ENCODE measurements at places on chromosomes 1 and 21.
A peak's percentile ranks its signal among the peaks of the same experiment; 100 is the strongest.

GRCh38 chr1:43872280-43872679, 61.3 kb upstream of the ARTN start:
- DNase-seq: no peak

GRCh38 chr1:12487520-12487919, 130.5 kb downstream of the DHRS3 start:
- no peak for DNase-seq

GRCh38 chr1:182304218-182304617, 87.4 kb downstream of the GLUL start:
- DNase-seq: no peak

GRCh38 chr1:157104598-157105293, 5.1 kb upstream of the ETV3L start:
- DNase-seq: no peak

- no peak for DNase-seq
These were observed 49.0 kb downstream of the OBSCN start for GRCh38 chr1:228256626-228257375.

DNA sequence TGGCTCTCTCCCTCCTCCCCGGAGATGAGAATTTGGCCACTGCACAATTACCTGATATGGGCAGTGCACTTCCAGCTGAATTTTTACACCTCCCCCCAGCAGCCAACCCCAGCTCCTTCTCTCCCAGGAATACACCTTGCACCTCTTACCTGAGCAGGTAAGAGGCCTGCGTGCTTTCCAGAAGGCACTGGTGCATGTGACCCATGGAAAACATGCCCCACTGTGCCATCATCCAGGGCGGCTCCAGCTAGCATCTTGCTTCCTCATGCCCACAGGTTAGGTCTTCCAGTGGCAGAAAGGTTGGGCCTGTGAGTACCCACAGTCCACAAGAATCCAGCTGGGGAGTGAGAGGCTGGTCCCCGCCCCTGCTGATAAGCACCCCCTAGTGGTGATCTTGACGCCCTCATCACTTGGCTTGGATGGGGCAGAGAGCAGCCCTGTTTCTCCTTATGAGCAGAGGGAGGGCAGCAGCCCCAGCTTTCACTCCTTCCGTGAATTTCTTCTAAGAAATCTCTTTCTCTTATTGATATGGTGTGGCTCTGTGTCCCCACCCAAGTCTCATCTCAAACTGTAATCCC, 57.8 kb downstream of the EDARADD start:
- DNase-seq: no peak

DNA sequence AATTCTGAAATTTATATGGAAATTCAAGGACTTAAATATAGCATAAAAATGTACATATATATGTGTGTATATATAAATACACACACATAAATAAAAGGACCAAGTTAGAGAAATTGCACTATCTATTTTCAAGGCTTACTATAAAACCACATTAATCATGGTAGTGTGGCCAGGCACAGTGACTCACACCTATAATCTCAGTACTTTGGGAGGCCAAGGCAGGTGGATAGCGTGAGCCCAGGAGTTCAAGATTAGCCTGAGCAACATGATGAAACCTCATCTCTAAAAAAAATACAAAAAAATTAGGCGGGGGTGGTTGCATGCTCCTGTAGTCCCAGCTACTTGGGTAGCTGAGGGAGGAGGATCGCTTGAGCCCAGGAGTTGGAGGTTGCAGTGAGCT, 171.4 kb upstream of the GORAB start:
- DNase-seq: no peak

DNA sequence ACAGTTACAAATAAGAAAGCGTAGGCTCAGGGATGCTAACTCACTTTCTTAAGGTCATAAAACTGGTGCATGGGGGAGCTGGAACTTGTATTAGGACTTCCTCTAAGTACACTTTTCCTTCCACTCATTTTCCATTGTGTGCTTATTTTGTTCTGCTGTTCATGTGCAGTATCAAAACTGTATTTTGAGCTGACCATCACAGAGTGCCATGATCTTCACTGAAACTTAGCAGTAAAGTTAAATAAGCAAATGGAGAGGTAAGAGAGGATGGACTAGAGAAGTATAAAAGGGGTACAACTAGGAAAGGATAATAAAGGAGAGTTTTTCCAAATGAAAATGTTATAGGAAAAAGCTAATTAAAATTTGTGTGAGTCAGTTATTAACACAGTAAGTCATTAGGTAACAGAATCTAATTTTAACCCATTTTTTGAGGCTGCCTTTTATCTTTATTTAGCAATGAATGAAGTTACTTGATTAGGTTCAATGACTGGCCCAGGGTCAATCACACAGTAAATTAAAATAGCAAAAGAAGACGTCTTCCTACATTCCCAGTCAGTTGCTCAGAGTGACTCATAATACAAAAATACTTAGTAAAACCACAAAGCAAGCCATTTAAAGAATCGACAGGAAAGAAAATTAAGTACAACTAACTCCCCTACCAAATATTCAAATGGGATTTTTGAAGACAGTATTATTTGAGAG, 165.8 kb upstream of the C1orf105 start:
- no peak for DNase-seq

DNA sequence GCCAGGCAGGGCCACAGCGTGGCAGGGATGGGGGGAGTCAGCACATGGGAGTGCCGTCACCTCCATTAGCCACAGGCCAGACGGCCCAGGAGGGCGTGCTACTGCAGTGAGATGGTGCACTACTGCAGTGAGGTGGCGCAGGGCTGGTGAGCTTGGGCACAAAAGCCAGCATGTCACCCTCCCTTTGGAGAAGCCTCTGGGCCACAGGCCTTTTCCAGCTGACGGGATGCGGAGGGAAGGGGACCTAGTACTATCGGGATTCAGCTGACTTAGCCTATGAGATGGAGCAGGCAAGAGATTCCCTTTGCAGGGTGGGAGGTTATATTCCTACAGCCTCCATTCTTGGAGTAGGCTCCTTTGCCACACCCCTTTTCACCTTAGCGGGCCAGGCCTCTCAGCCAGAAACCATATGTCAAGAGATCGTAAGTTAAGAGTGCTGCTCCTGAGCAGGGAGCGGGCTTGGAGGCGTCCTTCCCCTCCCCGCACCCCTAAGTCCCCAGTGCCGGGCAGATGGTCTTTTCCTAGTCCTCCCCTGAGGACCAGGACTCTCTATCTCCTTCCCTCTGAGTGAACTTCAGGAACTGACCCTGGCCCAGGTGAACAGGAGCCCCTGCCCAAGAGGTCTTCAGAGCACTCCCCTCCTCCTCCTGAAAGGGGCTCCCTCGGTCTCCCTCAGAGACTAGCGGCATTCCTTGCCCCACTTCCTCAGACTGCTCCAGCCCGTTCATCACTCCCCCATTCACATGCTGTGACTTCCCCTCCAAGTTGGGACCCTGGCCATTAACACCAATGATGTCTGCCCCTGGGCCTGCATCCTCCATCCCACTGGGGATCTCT, 8.2 kb downstream of the NES start:
- DNase-seq: no peak

DNA sequence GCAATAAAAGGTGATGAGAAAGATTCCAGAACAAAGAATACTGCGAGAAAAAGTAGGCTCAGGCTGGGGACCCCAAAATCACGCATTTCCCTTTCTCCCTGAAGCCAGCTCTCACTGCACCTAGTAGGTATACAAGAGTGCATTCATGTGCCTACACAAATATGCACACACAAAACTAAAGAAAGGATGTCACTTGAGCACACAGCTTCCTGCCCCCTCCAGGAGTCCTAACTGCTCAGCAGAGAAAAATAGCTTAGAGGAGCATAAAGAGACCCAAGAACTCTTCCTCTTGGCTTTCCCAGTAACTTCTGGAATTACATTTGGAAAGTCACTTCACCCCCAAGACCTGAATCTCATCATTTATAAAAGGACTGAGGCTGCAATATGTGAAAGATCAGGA, 38.0 kb downstream of the JAK1 start:
- no peak for DNase-seq

DNA sequence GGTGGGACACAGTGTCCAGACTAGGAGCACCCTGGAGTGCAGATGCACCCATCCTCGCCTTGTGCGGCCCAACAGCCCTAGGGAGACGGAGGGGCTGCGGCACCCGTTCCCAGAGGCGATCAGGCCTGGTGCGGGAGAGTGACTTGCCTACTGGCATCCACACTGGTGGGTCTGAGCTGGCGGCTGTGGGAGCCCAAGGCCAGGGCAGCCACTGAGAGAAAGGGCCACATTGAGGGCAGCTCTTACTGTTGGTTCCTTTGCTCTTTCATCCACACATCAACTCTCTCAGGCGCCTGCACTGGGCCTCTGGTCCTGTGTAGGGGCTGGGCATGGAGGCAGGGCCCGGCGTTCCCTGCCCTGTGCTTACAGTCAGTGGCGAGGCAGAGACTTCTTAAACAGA, 8.6 kb downstream of the PODN start:
- DNase-seq: peak; percentile 46

DNA sequence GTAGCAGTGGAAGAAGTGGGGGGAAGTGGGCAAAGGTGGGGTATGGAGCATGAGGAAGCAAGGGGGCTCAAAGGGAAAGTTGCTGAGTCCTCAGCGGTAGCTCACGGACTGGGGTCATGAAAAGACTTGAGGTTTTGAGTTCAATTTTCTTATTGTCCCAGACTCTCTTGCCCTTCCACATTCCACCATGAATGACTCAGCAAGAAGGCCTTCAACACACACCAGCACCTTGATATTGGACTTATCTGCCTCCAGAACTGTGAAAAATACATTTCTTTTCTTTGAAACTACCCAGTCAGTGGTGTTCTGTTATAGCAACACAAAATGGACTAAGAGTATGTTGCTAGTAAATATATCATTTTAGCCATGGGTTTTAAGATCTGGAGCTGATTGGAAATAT, 17.3 kb upstream of the RHBDL2 start:
- no peak for DNase-seq

GRCh38 chr1:92619466-92620189, 132.9 kb upstream of the GFI1 start:
- DNase-seq: no peak

- DNase-seq: no peak
These were observed 50.4 kb upstream of the KIAA1614 start for GRCh38 chr1:180862305-180862704.

- no peak for DNase-seq
These were observed 82.1 kb downstream of the RAVER2 start for GRCh38 chr1:64826991-64827390.

- no peak for DNase-seq
These were observed 76.2 kb upstream of the KAZN start for GRCh38 chr1:14522077-14522925.

DNA sequence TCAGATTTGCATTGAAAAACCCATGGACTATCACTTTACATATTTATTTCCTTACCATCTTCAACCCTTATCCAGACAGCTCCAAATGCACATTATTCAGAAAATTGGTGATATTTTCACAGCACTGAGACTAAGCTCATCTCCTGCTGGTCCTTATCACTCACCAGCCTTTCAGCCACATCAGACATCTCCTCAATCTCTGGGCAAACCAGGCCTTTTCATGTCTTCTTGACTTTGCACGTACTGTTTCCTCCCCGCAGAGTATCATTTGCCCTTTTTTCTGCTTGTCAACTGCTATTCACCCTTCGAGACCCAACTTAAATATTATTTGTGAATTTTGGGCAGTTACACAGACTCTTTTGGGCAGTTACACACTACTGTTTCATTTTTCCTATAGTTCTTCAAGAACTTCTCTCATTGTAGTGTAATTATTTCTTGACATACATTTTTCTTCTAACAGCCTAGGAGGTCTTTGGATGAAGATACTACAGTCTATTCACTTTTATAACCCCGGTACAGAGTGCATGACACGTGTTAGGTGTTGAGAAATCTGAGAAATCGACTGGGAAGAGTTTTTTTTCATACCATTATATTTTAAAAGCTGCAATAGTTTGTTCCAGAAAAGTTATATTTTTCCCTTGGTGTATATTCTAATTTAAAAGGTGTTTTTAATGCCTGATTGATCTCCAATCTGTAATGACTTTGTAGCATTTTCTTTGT, 98.0 kb downstream of the FGGY start:
- DNase-seq: no peak

- no peak for DNase-seq
These were observed 10.4 kb upstream of the GPR137B start for GRCh38 chr1:236131916-236132315.

GRCh38 chr1:150176593-150176992, 26.9 kb downstream of the PLEKHO1 start:
- no peak for DNase-seq

DNA sequence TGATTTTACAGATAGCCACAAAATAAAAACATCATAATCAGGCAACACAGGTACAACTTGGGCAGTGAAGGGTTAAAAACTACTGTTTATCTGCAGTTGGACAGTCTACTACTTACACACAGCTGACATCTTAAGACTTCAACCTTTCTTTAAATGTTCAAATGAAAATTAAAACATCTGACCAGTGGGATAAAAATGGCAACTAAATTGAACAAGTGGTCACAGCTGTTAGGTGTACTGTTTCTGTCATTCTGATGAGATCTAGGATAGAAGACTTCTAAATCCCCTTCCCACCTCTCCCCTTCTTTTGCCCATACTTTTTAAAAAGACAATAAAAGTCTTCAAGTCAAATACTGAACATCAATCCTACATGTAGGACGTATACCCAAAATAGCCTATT, 56.2 kb downstream of the ENAH start:
- no peak for DNase-seq

DNA sequence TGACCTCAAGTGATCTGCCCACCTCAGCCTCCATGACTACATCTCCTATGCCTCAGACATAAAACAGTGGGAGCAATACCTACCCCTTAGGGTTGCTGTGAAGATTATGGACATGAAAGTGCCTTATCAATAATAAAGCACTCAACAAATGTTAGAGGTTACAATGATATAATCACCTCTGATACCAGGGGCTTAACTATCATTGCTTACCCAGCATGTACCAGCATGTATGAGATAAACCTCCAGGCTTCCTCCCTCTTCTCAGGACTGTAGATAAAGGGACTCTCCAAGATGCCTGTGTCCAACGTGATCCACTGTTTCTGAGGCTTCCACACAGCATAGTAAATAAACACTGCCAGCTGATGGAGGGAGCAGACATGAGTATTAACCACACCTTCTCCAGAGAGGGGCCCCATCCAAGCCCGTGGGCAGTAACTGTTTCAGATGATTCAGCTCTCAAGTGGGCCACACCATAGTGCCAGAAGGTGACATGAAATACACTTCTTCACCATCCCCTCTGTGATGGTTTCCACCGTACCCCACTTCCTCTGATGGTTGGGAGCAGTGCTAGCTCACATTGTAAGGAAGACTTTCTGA, 26.2 kb downstream of the RHBDL2 start:
- DNase-seq: no peak

Data from breast epithelium (tissue), 4 donors.